Subcutaneous adipose tissue (tissue), 4 donors: ENCODE measurements at places on chromosomes 11 and 22. TPM values are rescaled to one million over a fixed set of nuclear protein-coding genes. Genes with fewer than 3 reads are reported as not detected.

Gene ACAD8
- total RNA-seq, result 18.3 TPM

Gene PATE2
- not detected for total RNA-seq

Gene CHST1
- 2.2 TPM for total RNA-seq

Gene OR5P2
- total RNA-seq, result not detected
